ENCODE measurements at places on chromosomes 12 and 14.

- no peak for DNase-seq
Measured at GRCh38 chr12:46832130-46832704, 6.4 kb upstream of the SLC38A4 start.

GRCh38 chr14:101185073-101185835 is 281.7 kb upstream of the RTL1 start:
- DNase-seq = no peak

DNA sequence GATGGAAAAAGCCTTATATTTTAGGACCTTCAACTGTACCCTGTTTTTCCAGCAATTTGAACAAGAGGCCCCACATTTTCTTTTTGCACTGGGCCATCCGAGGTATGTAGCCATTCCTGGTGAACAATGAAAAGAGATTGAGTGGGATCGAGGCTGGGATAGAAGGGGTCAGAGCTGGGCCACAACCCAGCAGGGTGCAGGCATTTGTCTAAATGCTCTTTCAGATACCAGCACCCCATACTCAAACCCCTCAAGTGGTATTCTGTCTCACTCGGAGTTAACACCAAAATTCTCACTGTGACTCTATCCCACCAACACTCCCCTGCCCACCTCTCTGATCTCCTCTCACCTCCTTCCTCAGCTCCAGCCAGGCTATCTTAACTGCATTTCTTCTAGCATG is 26.8 kb downstream of the DUSP6 start:
- no peak for DNase-seq

DNA sequence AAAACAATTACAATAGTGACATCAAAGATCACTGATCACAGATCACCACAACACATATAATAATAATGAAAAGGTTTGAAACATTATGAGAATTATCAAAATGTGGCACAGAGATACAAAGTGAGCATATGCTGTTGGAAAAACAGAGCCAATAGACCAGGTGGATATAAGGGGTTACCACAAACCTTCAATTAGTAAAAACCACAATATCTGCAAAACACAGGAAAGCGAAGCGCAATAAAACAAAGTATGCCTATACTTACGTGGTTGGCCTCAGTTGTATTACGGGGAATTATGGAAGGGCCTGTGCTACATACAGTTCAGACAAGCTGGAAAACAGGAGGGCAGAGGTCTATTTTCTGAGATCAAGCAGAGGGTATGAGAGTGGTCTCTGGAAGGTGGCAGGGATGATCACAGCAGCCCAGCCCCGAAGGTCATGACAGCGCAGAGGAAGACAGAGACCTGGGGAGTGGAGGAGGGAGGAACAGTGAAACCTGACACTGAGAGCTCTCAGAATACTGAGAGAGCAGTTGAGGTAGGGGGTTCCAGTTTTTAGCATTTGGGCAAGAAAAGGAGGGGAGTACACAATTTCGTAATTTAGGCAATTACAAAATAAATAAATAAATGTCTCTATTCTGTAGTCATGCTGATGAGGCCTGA is 41.3 kb downstream of the IFNG start:
- DNase-seq = no peak

DNA sequence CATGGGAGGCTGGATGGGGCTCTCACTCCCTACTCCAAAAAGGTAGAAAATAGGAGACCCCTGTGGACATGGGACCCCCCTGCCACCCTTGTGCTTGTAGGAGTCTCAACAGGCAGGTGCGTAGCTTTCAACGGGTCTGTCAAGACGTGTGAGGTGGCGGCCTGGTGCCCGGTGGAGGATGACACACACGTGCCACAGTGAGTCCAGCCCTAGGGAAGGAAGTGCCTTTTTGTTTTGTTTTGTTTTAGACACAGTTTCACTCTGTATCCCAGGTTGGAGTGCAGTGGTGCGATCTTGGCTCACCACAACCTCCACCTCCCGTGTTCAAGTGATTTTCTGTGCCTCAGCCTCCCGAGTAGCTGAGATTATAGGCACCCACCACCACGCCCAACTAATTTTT is 12.9 kb downstream of the P2RX4 start:
- DNase-seq = no peak
